ENCODE measurements at places on chromosomes 11 and 22.
A peak's percentile ranks its signal among the peaks of the same experiment; 100 is the strongest.

GRCh38 chr11:73189723-73190556, 28.1 kb upstream of the P2RY2 start:
- no peak for DNase-seq

DNA sequence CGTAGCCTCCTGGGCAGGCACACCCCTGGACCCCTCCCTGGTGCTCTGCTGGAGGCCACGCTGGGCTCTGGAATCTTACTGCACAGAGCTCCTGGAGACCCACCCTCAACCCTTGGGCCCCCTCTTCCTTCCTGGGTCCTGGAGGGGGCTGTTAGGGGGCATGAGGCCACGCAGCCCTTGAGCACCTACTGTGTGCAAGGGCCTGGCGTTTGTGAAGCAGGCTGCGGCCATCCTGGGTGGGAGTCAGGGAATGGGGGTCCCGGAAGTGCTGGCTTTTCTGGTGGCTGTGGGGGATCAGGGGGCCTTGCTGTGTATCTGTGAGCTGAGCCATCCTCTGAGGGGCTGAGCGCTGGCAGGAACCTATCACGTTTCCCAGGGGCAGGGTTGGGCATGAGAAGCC, 40.9 kb upstream of the CCDC188 start:
- DNase-seq: no peak

- no peak for DNase-seq
Observed at GRCh38 chr11:59403546-59403945, 22.7 kb downstream of the OR5A2 start.

DNA sequence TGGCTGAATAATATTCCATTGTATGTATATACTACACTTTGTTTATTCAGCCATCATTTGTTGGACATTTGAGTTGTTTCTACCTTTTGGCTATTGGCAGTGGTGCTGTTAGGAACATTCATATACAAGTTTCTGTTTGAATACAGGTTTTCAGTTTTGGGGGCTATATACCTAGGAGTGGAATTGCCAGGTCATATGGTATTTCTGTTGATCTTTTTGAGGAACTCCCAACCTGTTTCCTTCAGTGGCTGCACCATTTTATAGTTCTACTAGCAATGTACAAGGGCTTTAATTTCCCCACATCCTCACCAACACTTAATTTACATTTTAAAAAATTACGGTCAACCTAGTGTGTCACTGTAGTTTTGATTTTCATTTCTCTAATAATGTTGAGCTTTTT, 54.6 kb downstream of the HSD17B12 start:
- DNase-seq: no peak

- peak; percentile 71 for DNase-seq
Observed at GRCh38 chr11:111454561-111455192, 57.5 kb downstream of the BTG4 start.

GRCh38 chr11:69153661-69154060, 2.1 kb upstream of the SMIM38 start:
- DNase-seq: no peak

- no peak for DNase-seq
Observed at GRCh38 chr11:91869686-91870085, 354.9 kb upstream of the FAT3 start.

- DNase-seq: no peak
Observed at GRCh38 chr22:50010676-50011446, 1.7 kb downstream of the IL17REL start.

GRCh38 chr11:109991835-109992234, 101.4 kb upstream of the ZC3H12C start:
- DNase-seq: no peak

GRCh38 chr11:70541699-70542098, 143.4 kb downstream of the CTTN start:
- DNase-seq: no peak

- no peak for DNase-seq
Observed at GRCh38 chr22:29814003-29814402, 24.1 kb downstream of the ASCC2 start.

DNA sequence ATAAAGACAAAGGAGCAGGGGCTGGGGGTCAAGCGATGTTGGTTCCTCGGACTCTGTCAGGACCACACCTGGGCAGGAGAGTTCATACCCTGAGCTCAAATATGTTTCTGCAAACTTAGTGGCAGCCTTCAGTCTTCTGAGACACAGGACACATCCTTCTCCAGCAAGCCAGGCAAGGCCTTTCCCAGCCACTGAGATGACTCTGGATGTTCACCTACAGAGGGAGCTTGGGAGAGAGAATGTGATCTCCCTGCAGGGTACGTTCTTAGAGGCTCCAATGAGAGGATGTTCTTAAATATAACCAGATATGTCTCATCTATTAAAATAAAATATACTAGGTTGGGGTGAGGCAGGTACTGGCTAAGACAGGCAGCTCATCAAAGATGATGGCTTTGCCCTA, 461.5 kb downstream of the OPCML start:
- no peak for DNase-seq

DNA sequence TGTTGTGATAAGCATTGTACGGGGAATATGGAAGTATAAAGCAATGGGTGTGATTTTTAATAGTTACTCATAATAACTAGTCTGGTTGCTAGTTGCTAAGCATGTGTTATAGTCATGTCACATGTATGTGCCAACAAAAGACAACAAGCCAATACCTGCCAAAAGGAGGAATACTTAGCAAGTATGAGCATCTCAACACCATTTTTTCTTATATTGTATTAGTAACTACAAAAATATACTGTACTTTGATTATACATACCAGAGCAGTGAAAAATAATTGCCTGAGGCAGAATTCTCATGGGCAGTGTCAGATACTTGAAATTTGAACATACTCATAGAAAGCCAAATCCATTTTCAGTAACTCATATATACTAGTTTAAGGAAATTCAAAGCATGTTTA, 62.4 kb upstream of the ALKBH3 start:
- no peak for DNase-seq

GRCh38 chr11:7448201-7448600, 37.1 kb upstream of the OLFML1 start:
- DNase-seq: peak; percentile 34

GRCh38 chr11:96314326-96315020, 28.5 kb downstream of the MAML2 start:
- DNase-seq: no peak

DNA sequence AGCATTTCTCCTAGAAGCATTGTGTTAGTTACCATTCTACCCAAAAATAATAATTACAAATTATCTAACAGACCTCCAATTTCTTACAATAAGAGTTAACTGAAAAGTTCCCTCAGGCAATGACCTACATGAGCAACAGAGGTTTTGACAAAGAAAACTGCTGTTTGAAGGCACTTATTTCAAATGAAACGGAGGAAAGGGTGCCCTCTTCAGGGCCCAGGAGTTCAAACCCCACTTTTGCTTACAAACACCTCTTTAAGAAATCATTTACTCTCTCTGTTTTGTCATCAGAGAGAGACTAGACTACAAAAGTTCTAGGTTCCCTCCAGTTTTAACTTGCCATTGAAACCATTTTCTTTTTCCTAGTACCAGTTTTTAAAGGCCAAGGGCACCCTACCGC, 56.7 kb downstream of the AMBRA1 start:
- no peak for DNase-seq

DNA sequence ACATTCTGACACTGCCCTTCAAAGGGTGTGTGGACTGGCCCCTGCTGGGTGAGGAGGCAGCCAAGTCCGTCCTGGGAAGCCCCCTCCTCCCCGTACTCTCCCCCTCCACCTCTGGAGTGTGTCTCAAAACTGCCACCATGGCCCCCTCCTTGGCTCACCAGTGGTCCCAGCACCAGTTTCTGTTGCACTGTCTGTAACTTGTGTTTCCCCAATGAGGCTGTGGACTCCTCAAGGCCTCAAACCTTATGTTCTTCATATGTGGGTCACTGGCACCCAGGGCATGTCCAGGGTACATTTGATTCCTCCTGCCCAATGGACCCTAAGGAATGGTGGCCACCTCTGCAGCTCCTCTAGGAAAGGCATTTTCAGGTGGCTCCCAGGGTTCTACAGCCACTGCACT, 6.6 kb upstream of the NPTXR start:
- DNase-seq: no peak

GRCh38 chr11:3920148-3920852, 64.8 kb downstream of the STIM1 start:
- DNase-seq: no peak

GRCh38 chr22:38205261-38206128, 3.7 kb downstream of the MAFF start:
- peak; percentile 71 for DNase-seq

GRCh38 chr22:35102663-35103062, 36.7 kb downstream of the ISX start:
- peak; percentile 12 for DNase-seq

- DNase-seq: peak; percentile 53
Observed at GRCh38 chr11:35491231-35491871, 34.1 kb downstream of the PAMR1 start.

GRCh38 chr11:101620026-101620425, 36.2 kb upstream of the TRPC6 start:
- no peak for DNase-seq

- no peak for DNase-seq
Observed at GRCh38 chr11:58318532-58318931, 40.3 kb downstream of the OR5B17 start.

- peak; percentile 49 for DNase-seq
Observed at GRCh38 chr11:97729546-97730272, 1291.0 kb upstream of the CNTN5 start.

- DNase-seq: no peak
Observed at GRCh38 chr11:81104051-81104450, 1629.6 kb downstream of the FAM181B start.

- no peak for DNase-seq
Observed at GRCh38 chr11:69643646-69644045, 2.7 kb downstream of the CCND1 start.

DNA sequence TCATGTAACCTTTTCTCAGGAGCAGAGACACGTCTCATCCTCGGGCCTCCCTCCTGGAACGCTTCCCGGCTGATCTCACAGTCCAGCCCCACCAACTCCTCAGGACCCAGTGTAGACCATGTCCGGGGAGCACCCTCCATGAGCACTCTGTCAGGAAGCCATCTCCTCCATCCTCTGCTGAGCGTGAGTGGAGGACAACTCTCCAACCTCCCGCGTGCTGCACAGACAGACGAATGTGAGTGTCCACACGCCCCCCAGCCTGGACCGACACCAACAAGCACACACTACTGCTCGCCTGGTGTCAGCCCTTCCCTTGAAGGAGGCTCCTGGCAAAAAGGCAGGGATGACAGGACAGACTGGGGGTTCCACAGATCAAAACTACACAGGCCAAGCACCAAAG, 86.6 kb downstream of the SHANK2 start:
- no peak for DNase-seq

DNA sequence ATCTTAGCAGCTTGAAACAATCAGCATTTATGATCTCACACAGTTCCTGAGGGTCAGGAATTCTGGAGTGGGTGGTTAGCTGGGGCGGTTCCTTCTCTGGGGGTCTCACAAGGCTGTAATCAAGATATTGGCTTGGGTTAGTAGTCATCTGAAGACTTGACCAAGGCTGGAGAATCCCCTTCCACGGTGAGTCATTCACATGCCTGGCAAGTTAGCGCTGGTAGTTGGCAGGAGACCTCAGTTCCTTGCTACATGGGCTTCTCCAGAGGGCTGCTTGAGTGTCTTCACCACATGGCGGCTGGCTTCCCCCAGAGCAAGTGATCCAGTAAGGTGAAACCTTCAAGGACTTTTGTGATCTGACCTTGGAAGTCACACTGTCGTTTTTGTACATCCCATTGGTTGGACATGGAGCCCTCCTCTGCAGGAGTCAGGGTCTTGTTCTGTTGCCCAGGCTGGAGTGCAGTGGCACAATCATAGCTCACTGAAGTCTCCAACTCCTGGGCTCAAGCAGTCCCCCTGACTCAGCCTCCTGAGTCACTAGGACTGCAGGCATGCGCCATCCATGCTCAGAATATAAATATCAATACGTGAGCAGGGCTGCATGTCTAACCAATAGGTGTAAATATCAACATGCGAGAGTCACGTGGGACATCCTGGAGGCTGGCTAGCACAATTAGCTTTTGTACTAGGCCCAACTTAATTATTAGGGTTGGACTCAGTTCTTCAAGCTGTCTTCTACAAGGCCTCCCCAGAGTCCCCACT, 7.2 kb upstream of the NIPSNAP1 start:
- peak; percentile 6 for DNase-seq

- peak; percentile 76 for DNase-seq
Observed at GRCh38 chr11:124174001-124174583, 9.1 kb upstream of the OR10D3 start.

- DNase-seq: no peak
Observed at GRCh38 chr22:49291781-49292180, 535.9 kb downstream of the BRD1 start.

DNA sequence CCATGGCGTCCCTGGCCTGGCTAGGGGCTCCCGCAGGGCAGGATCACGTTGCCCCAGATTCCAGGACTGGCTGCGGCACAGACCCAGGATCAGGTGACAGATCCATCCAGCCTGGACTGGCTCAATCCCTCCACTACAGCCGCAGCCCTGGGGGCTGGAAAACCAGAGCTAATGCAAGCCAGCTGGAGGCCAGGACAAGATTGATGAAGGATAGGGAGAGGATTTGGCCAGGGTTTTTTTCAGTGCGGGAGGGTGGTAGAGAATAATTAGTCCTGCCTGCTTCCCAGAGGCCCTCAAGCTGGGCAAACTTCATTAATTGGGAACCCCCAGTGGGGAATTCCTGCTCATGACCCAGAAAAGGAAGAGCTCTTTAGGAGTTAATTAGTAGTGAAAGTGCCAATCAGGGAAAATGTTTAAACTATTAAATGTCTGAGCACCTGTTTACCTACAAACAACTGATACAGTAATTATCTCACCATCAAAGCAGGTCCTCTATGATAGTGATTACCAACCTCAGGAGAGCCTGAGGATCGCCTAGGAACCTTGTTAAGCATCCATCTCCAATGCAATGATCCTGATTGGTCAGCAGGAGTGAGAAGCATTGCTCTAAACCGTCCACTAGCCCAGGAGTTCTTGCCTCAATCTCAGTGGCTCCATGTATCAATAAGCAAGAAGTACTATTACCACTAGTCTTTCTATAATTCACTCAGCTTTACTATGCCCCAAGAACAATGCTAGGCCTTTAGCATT, 33.0 kb upstream of the MYOD1 start:
- peak; percentile 63 for DNase-seq

DNA sequence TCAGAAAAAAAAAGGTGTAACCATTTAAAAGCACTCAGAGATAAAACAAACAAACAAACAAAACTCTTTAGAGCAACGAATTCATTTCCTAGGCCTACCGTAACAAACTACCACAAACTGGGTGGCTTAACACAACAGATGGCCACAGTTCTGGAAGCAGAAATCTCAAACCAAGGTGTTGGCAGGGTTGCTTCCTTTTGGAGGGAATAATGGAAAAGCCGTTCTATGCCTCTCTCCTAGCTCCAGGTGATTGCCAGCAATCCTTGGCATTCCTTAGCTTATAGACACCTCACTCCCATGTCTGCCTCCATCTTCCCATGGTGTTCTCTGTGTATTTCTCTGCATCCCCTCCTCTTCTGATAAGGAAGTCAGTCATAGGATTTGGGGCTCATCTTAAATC, 200.4 kb downstream of the RAB38 start:
- DNase-seq: no peak

Data from eye (tissue), 1 donor.